Inflammatory macrophage (primary cell): ENCODE measurements at places on chromosomes 3 and 15.

- DNase-seq, result no peak
Observed at GRCh38 chr3:17941152-17941551, 198.7 kb upstream of the TBC1D5 start.

DNA sequence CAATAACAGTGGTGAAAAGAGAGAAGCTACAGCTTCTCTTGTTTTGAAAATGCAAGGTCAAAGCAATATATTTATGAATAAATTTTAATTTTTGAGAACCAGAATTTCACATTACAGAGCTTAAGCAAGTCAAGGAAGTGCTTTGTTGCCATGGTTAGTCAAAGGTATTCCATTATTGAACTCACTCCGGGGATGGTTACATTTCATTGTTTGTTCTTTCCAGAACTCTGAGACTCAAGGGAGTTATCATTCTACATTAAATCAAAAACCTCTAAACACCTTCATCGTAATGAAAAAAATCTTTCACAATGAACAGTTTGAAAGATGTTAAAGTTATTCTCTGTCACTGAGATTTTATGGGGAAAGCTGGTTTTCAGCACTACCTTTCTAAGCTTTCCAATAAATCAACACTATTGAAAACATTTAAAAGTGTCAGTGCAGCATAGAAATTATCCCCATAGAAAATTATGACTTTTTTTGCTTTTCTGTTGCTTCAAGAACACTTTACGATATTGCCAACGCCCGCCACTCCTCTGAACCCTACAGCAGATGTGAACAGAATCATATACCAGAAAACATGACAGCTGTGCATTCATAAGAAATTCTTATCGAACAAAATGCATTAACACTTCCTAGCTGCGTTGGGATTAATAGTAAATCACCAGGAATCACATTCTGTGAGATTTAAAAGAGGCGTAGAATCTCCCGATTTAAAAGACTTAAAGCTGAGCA, 83.0 kb downstream of the OTOL1 start:
- DNase-seq, result no peak

DNA sequence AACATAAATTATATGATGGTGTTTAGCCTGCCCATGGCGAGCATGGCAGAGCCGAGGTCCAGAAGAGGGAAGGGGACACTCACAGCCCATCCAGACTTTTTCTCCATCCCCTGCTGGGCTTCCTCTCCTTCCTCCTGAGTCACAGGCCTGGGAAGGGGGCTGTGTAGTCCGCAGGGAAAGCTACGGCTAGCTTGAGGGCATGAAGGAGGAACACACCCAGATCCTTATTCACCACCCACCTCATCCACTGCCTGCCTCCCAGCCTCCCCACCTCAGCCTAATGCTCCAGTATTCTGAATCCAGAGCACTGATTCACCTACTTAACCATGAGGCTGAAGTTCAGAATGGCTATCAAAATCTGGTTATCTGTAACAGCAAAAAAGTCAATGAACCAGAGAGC, 97.8 kb downstream of the OXNAD1 start:
- no peak for DNase-seq

- peak; percentile 86 for DNase-seq
Observed at GRCh38 chr15:85618956-85619491, 175.7 kb downstream of the KLHL25 start.

- no peak for DNase-seq
Observed at GRCh38 chr15:64521201-64521600, 60.8 kb downstream of the ZNF609 start.

DNA sequence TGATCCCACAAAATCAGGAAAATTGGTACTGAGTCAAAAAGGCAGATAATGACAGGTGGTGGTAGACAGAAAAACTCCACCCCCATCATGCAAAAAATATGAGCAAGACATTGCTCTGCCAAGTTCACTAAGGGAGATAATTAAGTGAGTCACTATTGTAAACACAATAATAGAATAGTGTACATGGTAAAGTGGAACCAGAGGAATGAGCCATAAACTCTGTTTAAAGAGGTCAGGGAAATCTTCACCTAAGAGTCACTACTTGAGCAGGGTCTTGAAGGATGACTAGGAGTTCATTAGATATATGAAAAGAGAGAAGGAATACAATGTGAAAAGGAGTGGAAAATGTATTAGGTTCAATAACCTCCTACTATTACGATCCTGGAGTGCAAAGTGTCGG, 213.4 kb upstream of the PEX5L start:
- no peak for DNase-seq

DNA sequence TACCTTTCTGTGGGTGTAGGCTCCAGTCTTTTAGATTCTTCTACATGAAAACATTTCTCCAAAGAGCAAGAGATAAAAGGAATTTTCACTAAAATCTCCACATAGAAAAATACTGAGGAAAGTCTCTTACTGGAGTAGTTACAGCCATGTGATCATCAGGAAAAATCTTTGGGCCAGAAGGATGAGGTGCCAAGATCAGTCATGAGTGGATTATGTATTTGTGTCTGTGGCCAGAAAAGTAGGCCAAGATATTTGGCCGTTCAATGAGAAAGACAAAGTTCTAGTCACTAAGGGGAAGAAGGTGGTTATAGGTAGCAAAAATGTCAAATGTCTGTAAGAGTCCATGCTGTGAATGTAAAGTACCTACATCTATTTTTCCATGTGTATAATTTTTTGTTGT, 339.3 kb downstream of the NSUN3 start:
- DNase-seq, result no peak

GRCh38 chr3:115494826-115495225, 128.5 kb upstream of the GAP43 start:
- DNase-seq, result no peak

GRCh38 chr3:106610362-106610959, 741.6 kb upstream of the CBLB start:
- DNase-seq, result no peak

GRCh38 chr3:87626546-87626945, 350.2 kb upstream of the POU1F1 start:
- no peak for DNase-seq

GRCh38 chr3:170999737-171000242, 26.7 kb downstream of the SLC2A2 start:
- no peak for DNase-seq

DNA sequence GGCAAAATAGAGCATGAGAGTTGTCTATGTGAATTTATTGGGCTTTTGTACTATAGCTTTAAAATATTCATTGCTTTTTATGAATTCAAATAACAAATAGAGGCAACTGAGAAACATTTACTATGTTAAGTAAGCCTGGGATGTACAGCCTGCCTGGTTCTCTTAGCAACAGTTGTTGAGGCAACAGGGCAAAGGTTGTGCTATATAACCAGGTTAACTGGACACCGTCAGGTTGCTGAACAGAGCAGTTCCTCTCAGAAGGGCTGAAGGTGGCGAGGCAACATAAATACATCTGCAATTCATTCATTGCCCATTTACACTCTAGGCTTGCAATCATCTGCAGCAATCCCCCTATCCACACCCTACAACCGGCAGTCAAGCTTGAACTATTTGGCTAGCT, 78.2 kb downstream of the GTF2E1 start:
- no peak for DNase-seq

- peak; percentile 86 for DNase-seq
Observed at GRCh38 chr15:66865622-66866611, 163.9 kb downstream of the SMAD6 start.

DNA sequence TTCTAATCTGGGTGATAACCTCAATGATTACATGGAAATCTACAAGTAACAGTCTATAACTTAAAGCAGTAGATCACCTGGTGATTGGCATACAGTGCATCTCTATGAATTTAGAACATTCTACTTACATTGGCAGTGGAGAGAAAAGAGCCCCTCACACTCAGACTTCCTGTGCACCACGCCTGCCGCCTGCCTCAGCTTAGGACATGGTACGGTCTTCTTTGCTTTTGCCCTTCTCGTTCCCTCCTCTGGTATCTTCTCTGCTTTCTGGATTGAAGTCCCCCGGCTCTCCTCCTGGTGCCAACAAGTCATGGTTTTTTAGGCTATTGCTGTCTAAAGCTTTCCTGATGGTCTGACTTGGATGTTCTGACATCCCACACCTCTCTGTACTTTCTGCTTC, 7.9 kb upstream of the KCNMB3 start:
- DNase-seq, result no peak

GRCh38 chr15:62099094-62099601, 32.4 kb downstream of the C2CD4A start:
- no peak for DNase-seq

DNA sequence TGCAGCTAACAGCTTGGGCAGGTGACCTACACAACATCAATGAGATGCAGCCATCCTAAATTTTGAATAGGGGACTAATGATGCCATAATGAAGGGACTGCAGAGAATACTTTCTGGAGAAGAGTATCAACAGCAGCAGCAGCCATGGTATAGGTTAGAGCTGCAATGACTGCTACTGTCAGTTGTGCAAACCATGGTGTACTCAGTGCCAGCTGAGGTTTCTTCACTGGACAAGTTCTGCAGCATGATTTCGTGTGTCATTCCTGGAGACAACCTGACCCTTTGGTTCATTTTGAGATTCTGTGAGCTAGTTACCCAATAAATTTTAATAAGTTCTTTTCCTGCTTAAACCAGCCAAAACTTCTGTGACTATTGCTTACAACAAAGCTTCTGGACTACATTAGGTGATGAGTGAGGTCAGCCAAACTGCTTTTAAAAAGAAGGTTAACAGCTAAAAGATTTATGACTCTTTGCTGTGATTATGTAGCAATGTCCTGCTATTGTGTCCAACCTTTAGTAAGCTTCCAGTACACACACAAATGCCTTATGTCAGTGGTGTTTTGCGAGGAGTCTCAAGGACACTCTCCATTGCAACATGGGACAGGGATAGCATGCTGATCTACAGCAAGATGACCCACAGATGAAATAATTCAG, 4.8 kb upstream of the DAZL start:
- no peak for DNase-seq

GRCh38 chr15:44641651-44642050, 21.8 kb downstream of the SPG11 start:
- DNase-seq, result no peak

DNA sequence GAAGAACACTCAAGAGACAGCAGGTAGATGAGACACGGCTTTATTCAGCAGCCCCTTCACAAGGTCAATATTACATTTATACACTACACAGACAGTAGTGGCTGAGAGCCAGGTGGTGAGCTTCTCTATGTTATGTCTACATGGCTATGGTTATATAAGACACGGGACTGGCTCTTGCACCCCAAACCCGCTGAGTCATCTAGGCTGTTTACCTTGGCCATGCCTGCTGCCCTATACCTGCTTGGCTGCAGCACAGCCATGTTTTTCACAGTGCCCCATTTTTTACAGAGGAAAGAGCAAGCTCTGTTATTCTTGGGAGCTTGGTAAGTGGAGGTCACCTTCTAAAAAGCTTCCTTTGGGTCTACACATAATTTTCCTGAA, 231.6 kb downstream of the IGSF11 start:
- DNase-seq, result no peak

GRCh38 chr15:100721758-100722550, 119.6 kb downstream of the ASB7 start:
- peak; percentile 93 for DNase-seq

- no peak for DNase-seq
Observed at GRCh38 chr3:117443014-117443413, 733.4 kb downstream of the TUSC7 start.

DNA sequence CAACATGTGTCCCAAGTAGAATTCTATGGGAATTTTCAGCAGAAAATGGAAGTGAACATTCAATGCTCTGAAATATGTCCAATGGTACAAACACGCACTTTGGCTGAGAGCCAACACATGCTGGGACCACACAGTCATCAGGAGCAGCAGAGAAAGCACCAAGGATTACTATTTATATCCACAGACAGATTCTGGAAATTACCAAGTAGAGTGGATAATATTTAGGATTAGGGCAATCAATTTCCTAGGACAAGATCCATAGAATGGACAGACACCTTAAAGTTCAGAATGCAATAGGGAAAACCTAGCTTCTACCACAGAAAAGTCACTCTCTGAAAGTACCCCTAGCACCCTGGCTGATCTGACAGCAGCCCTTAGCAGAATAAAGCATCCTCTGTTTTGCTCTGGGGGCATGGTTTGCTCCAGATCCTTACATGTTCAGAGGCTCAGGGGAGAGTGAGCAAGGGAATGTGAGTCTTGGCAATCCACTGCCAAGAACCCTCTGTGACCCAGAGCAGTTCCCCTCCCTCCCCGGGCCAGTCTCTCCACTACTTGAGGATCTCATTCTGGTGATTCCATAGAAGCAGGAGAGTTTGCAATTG, 206.0 kb upstream of the WNT5A start:
- DNase-seq, result no peak

- no peak for DNase-seq
Observed at GRCh38 chr15:37860896-37861295, 73.5 kb upstream of the TMCO5A start.

GRCh38 chr15:81481346-81481745, 107.3 kb upstream of the TMC3 start:
- no peak for DNase-seq

- peak; percentile 64 for DNase-seq
Observed at GRCh38 chr15:63990454-63990853, 55.8 kb downstream of the DAPK2 start.

DNA sequence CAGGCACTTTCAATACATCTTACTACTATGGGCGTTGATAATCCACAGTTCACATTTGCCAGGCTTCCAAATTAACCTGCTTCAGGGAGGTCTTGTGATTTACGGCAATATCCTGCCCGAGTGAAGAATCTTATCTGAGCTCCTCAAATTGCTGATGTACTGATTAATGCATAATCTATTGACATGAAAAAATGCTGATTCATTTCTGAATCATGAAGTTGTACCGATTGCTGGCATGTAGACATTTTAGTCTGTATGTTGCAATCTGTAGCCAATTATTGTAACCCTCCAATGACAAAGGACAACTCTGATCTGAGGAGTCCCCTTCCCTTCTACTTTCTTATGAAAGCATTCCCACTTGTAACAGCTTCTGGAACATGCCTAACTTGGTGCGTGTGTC, 97.2 kb downstream of the SEC22A start:
- DNase-seq, result no peak

GRCh38 chr3:177057768-177058167, 139.5 kb downstream of the TBL1XR1 start:
- DNase-seq, result no peak

- DNase-seq, result no peak
Observed at GRCh38 chr15:67103869-67104268, 38.5 kb downstream of the SMAD3 start.

DNA sequence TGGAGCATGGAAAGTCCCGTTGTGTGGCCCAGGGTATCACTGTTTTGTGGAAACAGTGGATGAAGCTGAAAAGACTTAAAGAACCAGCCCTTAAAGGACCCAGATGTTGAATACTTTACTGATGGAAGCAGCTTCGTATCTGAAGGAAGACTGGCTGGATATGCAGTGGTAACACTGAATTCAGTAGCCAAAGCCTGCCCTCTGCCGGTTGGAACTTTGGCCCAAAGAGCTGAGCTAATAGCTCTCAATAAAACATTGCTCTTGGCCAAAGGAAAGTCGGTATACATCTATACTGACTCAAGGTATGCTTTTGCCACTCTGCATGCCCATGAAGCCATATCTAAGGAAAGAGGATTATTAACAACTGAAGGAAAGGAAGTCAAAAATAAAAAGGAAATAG, 885.4 kb downstream of the PDCD6IP start:
- peak; percentile 54 for DNase-seq

GRCh38 chr3:102531686-102532085, 96.9 kb downstream of the ZPLD1 start:
- DNase-seq, result no peak
